Ovary (tissue), 10 donors: ENCODE measurements at places on chromosomes 7 and 10. TPM values are rescaled to one million over a fixed set of nuclear protein-coding genes. Genes with fewer than 3 reads are reported as not detected.

Gene STEAP2
- total RNA-seq = 30.2 TPM

GRCh38 chr7:98368716-98369115 is 32.2 kb downstream of the BAIAP2L1 start:
- no peak for DNase-seq

Gene SRRM3
- total RNA-seq = 4.8 TPM

DNA sequence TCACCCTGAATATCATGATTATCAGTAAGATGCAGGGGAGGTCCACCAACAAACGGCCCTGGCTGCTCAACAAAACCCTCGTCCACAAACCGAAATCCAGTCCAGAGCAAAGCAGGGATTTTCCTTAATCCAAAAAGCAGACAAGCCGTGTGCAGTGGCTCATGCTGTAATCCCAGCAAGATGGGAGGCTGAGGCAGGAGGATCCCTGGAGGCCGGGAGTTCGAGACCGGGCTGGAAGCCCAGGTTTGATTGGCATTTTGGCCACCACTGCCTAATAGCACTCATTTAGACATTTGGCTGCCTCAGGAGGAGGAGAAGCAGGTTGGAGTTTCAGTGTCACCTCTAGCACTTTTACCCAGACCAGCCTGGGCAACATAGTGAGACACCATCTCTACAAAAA is 562.0 kb upstream of the AUTS2 start:
- DNase-seq = no peak
